Activated T-cell treated with anti-CD3 and anti-CD28 coated beads, Interleukin-2, amount 50 U/mL, for 72 hours (primary cell): ENCODE measurements at places on chromosomes 3 and 15. TPM values are rescaled to one million over a fixed set of nuclear protein-coding genes. Genes with fewer than 3 reads are reported as not detected.

CPNE9 gene
- total RNA-seq, result 0.46 TPM

ABI3BP gene
- not detected for total RNA-seq

GUCA1C gene
- total RNA-seq, result not detected

DNA sequence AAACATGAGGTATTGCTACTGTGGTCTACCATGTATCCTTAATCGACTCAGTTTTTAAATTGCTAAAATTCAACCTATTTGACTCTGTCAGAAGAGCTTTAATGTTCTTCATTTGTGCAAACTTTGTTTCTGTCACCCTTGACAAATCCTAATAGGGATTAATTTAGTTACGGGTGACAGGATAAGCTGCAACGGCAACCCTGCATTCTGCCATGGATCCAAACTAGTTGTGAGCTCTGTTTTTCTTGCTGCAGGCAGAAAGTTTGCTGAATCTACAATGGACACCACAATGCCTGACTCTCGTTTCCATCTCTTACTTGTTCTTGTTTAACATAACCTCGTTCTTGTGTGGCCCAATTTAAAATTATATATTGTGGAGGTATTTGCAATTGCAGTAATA, 352.3 kb downstream of the ROBO2 start:
- H3K27ac ChIP-seq, result no peak overlapping the region
- DNase-seq, result no peak
- H3K27me3 ChIP-seq, result no peaks in the 10 kb centered on the region
- no peak overlapping the region for H3K4me3 ChIP-seq
- no peaks in the 10 kb centered on the region for H3K4me1 ChIP-seq
- H3K36me3 ChIP-seq, result no peaks in the 10 kb centered on the region

DNA sequence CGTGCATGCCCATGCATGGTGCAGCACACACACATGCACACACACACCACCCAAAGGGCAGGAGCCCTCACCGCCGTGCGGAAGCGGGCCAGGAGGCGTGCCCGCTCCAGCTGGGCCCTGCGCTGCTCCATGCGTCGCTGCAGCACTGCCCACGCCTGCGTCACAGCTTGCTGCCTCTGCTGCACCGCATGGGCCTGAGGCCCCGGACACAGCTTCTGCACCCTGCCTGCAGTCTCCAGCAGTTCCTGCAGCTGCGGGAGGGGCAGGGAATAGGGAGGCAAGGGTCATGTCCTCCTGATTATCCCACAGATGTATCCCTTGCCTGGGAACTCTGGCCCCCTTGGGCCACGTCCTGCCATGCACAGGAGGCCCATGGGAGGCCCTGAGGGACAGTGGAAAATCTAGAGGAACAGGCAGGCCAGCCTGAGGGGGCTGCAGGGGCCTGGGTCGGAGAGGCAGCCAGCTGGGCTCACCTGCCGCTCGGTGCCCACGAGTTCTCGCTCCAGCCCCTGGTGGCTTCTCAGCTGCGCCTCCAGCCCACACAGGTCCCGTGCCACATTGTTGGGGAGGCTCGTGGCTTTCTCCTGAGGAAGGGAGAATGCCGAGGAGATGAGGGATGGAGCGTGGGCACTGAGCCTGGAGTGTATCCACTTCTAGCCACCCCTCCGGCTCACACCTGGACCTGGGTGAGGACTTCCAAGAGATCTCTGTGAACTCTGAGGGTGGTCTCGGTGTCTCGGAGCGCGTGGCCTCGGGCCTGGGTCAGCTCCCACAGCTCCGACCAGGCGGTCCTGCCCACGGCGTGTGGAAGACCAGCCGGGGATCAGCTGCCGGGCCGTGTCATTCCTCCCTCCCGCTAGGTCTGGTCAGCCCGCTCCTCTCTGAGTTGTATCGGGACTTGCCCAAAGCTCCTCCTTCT, 23.8 kb downstream of the SPTBN5 start:
- no peaks in the 10 kb centered on the region for H3K36me3 ChIP-seq
- no peaks in the 10 kb centered on the region for H3K27me3 ChIP-seq
- H3K4me1 ChIP-seq, result peaks cover 11% of the 10 kb centered on the region
- H3K4me3 ChIP-seq, result peak overlapping the region; percentile 62
- peak overlapping the region; percentile 56 for H3K27ac ChIP-seq

DNA sequence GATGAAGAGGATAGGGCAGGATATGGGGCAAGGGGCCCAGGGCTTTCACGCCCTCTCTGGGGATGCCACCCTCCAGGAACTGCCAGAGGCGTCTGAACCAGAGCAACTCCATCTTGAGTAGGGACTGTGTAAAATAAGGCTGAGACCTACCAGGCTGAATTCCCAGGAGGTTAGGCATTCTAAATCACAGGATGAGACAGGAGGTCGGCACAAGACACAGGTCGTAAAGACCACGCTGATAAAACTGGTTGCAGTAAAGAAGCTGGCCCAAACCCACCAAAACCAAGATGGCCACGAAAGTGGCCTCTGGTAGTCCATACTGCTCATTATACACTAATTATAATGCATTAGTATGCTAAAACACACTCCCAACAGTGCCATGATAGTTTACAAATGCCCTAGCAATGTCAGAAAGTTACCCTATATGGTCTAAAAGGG, 40.7 kb downstream of the HERC1 start:
- peaks cover 32% of the 10 kb centered on the region for H3K4me1 ChIP-seq
- H3K36me3 ChIP-seq, result peaks cover 3% of the 10 kb centered on the region
- DNase-seq, result no peak
- H3K27me3 ChIP-seq, result no peaks in the 10 kb centered on the region
- no peak overlapping the region for H3K4me3 ChIP-seq

- H3K36me3 ChIP-seq, result no peaks in the 10 kb centered on the region
- H3K27ac ChIP-seq, result no peak overlapping the region
- no peaks in the 10 kb centered on the region for H3K27me3 ChIP-seq
- H3K4me1 ChIP-seq, result no peaks in the 10 kb centered on the region
Measured at GRCh38 chr3:99659032-99659431, 20.6 kb downstream of the COL8A1 start.

- H3K36me3 ChIP-seq, result peaks cover 13% of the 10 kb centered on the region
- H3K4me3 ChIP-seq, result no peak overlapping the region
- DNase-seq, result no peak
Measured at GRCh38 chr3:33521736-33522135, 81.5 kb upstream of the UBP1 start.

DNA sequence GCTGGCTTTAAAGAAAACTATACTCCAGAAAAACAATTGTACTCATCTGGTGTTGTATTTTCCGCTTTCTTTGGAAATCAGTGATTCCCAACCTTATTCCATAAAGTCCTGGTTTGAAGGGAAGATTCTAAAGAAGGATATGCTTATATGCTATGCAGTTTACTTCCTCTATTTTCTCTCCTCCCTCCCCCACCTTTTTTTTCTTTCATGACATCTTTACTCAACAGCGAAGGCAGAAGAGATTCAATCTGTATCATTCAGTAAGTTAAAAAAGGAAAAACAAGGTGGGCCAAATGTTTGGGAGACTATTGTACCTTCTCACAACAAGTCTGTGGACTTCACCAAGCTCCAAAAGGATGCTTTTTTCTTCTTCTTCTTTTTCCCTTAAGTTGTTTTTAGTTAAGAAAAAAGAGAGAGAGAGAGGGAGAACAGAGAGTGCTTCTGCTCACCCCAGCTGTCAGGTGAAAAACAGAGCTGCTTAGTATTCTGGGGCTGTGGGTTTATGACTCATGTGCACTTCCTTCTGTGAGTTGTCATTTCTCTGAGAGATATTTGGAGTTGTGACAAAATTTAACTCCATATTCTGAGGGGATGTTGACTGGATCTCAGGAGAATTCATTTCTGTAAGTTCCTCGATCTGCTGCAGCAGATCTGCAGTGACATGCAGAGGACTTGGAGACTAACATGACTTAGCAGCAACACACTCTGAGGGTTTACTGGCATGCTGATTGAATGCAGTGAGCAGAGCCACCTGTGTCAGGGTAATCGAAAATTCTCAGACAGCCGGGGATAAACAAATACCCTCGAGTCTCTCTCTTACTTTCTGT, 70.7 kb downstream of the SSR3 start:
- H3K4me1 ChIP-seq, result peaks cover 33% of the 10 kb centered on the region
- no peaks in the 10 kb centered on the region for H3K27me3 ChIP-seq
- H3K27ac ChIP-seq, result peak overlapping the region; percentile 76
- peak; percentile 59 for DNase-seq
- H3K36me3 ChIP-seq, result no peaks in the 10 kb centered on the region
- peak overlapping the region; percentile 78 for H3K4me3 ChIP-seq

DNA sequence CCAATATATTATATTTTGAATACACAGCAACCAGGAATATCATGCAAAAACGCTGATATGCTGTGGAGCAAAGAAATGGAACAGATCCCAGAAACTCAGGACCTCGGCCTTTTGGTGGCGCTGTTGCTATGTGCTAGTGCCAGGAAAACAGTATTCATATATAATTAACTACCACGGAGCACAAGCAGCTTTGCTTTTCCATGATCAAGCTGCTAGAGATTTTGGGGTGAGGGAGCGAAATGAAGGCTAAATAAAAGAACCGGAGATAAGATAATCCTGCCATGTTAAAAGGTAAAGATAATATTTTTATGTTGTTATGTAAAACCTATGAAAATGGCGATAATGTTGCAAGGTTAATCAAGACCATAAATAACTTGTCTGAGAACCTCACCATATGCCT, 157.7 kb upstream of the FAM3D start:
- H3K27ac ChIP-seq, result no peak overlapping the region
- H3K4me1 ChIP-seq, result no peaks in the 10 kb centered on the region
- DNase-seq, result peak; percentile 33
- no peak overlapping the region for H3K4me3 ChIP-seq
- H3K27me3 ChIP-seq, result peaks cover 6% of the 10 kb centered on the region

GRCh38 chr3:158455406-158455805, 115.6 kb upstream of the MLF1 start:
- H3K27me3 ChIP-seq, result no peaks in the 10 kb centered on the region
- H3K4me3 ChIP-seq, result no peak overlapping the region
- DNase-seq, result no peak

GRCh38 chr15:28932361-28932760, 46.6 kb downstream of the APBA2 start:
- no peak overlapping the region for H3K4me3 ChIP-seq
- H3K27ac ChIP-seq, result no peak overlapping the region
- H3K27me3 ChIP-seq, result no peaks in the 10 kb centered on the region

- peaks cover 35% of the 10 kb centered on the region for H3K4me1 ChIP-seq
- H3K27me3 ChIP-seq, result no peaks in the 10 kb centered on the region
- DNase-seq, result no peak
- H3K4me3 ChIP-seq, result peak overlapping the region; percentile 93
- peaks cover 11% of the 10 kb centered on the region for H3K36me3 ChIP-seq
- peak overlapping the region; percentile 97 for H3K27ac ChIP-seq
Measured at GRCh38 chr3:119677641-119677934, 382 bp upstream of the COX17 start.
